ENCODE measurements at places on chromosomes 4 and X.
A peak's percentile ranks its signal among the peaks of the same experiment; 100 is the strongest.

DNA sequence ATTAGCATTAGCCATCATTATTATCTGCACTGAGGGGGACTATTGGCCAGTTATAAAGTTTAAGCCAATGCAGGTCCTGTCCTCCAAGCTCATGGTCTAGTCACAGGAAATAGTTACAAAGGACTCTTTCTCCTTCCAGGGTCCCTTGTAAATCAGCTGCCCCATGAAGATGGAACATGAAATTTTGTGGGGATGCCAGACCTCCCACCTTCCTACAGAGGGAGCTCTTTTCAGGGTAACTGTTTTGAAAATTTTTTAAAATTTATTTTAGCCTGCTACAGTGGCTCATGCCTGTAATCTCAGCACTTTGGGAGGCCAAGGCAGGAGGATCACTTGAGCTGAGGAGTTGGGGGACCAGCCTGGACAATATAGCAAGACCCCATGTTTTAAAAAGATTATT, 124.4 kb upstream of the SLC34A2 start:
- no peak for DNase-seq

DNA sequence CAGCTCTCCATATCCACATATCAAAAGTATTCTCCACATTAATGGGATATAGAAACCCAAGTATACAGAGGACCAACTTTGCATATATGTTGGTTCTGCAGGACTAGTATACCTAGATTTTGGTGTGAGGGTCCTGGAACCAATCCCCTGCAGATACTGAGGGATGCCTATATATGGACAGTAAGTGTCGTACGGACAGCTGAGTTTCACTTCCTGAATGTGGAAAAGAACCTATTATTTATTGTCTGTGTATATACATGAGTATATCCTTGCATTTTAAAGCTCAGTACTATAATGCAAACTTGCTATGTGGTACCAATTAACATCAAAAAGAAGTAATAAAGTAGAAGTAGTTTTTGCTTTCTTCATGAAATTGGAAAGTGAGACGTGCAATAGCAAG, 101.9 kb downstream of the FBXW7 start:
- no peak for DNase-seq

DNA sequence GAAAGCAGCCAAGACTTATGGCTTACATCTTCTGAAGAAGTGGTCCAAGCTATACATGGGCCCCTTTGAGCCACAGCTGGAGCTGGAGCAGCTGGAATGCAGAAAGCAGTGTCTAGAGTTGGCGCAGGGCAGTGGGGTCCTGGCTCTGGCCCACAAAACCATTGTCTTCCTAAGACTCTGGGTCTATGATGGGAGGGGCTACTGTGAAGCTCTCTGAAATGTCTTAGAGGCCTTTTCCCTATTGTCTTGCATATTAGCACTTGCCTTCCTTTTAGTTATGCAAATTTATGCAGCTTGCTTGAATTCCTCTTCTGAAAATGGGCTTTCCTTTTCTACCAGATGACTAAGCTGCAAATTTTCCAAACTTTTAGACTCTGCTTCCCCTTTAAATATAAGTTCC, 15.3 kb downstream of the NPY1R start:
- DNase-seq, result no peak

DNA sequence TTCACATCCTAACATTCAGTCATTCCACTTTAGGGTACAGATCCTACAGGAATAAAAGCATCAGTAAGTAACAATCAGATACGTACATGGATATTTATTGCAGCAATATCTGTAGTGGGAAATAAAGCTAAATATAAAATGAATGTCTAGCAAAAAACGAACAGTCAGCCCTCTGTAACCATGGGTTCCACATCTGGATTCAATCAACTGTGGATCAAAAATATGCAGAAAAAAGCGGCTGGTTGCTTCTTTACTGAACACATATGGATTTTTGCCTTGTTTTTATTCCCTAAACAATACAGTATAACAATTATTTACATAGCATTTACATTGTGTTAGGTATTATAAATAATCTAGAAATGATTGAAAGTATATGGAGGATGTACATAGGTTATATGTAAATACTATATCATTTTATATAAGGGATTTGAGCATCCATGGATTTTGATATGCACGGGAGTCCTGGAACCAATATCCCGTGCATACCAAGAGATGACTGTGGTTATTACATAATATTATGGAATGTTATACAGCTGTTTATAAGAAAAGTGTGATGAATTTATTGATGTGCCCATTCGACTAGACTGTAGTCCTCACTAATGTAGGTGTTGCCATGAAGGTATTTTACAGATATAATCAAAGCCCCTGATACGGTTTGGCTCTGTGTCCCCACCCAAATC, 132.8 kb downstream of the ARHGEF9 start:
- no peak for DNase-seq

- no peak for DNase-seq
These were observed 8.2 kb downstream of the MTHFD2L start for GRCh38 chr4:74166135-74166534.

DNA sequence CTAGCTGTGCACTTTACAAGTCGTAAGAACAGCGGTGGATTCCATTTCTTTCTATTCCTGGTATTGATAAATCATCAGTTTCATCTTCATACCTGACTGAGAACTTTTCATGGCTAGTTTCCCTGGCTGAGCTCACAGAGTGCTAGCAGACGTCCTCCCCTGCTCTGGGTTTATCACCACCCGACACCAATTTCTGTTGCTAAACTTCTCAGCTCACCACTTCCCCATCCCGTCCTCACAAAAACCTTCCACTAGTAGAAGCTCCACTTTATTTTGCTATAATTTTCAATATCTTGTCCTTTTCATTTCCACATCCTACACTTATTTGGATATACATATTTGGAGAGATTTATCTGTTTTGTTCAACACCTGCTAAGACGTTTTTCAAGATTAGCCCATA, 869.4 kb upstream of the FRG1 start:
- no peak for DNase-seq

GRCh38 chr4:159227984-159228383, 125.1 kb downstream of the RAPGEF2 start:
- DNase-seq, result peak; percentile 63

- no peak for DNase-seq
These were observed 336.4 kb upstream of the SLIT2 start for GRCh38 chr4:19915276-19915675.

- no peak for DNase-seq
These were observed 597.9 kb downstream of the GBA3 start for GRCh38 chr4:23290656-23291055.

GRCh38 chrX:23699636-23700194, 32.4 kb downstream of the PRDX4 start:
- peak; percentile 10 for DNase-seq

DNA sequence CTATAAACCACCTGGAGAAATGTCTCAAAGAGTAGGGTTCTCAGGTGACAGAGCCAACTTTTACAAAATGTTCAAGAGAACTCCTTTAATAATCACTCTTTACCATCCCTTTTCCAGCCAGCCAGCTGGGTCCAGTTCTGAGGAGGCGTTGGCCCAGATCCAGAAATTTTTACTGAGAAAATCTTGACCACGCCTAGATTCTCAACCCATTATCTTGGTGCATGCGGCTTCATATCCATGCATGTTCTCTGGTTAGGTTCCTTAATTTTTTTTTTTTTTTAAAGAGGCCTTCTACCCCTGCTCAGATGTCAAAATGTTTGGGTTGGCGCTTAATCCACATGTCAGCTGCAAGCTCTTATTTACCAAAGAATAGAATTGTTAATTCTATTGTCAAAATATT, 12.0 kb upstream of the MAP7D2 start:
- DNase-seq, result no peak

DNA sequence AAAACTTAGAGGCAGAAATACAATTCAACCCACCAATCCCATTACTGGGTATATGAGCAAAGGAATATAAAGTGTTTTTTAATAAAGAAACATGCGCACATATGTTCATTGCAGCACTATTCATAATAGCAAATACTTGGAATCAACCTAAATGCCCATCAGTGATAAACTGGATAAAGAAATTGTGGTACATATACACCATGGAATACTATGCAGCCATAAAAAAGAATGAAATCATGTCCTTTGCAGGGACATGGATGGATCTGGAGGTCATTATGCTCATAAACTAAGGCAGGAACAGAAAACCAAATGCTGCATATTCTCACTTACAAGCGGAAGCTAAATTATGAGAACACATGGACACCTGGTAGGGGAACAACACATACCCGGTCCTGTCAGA, 807.7 kb upstream of the INTU start:
- DNase-seq, result no peak

- no peak for DNase-seq
These were observed 10.9 kb downstream of the PITX2 start for GRCh38 chr4:110611968-110612447.

DNA sequence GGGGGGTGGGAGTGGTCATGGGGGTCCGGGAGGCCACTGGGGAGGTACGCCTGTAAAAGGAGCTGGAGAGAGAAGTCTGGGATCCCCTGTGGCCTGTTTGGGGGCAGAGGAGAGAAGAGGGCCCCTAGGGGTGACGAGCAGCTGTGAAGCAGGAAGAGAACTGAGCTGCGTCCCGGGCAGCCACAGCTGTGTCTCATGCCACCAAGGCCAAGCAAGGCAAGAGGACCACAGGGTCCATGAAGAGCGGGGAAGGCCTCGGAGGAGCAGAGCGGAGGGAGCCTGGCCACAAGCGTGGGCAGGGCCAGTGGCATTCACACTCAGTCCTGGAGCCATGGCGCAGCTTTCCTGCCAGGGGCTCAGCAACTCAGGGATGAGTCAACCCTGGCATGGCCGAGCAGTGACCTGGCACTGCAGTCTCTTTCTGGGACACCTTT, 13.6 kb upstream of the NAT8L start:
- no peak for DNase-seq

DNA sequence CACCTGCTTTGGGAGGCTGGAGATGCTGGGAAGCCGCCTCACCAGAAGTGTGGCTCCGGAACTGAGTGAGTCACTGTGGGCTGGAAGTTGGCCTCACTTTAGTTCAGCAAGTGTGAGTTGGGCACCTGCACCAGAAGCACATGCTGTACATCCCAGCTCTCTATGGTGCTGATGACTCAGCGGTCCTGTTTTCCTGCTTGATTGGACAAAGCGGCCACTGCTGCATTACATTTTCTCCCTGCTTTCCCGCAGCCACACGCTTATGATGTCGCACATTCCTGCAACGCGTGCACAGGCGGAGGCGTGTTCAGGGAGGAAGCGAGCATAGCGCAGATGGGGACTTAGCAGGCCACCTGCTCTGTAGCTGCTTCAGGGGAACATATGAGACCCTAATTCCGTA, 26.7 kb upstream of the CLDN34 start:
- no peak for DNase-seq

DNA sequence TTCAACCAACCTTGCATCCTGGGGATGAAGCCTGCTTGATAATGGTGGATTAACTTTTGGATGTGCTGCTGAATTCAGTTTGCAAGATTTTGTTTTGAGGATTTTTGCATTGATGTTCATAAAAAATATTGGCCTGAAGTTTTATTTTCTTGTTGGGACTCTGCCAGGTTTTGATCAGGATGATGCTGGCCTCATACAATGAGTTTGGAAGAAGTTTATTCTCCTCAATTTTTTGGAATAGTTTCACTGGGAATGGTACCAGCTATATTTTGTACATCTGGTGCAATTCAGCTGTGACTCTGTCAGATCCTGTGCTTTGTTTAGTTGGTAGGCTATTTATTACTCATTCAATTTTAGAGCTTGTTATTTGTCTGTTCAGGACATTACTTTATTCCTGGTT, 340.3 kb upstream of the TRAM1L1 start:
- DNase-seq, result no peak

- DNase-seq, result no peak
These were observed 10.8 kb upstream of the SFRP2 start for GRCh38 chr4:153799694-153800074.

- peak; percentile 37 for DNase-seq
These were observed 1.4 kb downstream of the THOC2 start for GRCh38 chrX:123731258-123731986.

DNA sequence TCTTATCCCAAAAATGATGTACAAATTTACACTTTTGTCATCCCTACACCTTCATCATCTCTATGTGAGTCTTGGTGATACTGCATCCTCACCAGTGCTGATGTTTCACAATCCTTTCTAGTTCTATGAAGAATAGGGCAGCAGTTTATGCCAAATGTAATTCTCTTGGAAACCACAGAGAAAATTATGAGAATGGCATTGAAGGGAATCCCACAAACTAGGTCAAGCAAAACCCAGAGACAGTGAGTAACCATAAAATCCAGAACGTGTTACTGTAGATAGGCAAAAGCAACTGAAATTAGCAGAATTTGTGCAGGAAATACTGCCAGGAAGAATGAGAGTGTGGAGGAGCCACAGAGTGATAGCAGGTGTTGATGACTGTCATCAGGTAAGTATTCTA, 24.5 kb downstream of the IL15 start:
- no peak for DNase-seq

DNA sequence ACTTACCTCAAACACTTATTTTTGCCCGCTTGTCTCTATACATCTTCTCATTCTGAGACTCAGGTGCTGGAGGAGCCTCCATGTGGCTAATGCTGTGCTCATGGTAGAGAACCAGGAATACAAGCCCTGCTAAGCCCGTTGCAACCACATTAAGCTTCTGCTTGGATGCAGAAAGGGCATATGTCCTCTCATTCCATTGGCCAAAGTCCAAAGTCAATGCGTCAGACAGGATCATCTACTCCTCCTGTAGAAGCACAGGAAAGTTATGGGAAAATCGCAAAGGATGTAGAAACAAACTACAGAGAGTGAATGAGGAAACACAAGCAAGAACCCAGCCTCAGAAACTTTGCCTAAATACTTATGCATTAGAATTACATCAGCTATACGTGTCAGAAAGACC, 124.5 kb upstream of the AGA start:
- no peak for DNase-seq

GRCh38 chr4:142690406-142691163, 155.5 kb downstream of the INPP4B start:
- DNase-seq, result peak; percentile 11

- no peak for DNase-seq
These were observed 95.2 kb downstream of the SORBS2 start for GRCh38 chr4:185716577-185717376.

DNA sequence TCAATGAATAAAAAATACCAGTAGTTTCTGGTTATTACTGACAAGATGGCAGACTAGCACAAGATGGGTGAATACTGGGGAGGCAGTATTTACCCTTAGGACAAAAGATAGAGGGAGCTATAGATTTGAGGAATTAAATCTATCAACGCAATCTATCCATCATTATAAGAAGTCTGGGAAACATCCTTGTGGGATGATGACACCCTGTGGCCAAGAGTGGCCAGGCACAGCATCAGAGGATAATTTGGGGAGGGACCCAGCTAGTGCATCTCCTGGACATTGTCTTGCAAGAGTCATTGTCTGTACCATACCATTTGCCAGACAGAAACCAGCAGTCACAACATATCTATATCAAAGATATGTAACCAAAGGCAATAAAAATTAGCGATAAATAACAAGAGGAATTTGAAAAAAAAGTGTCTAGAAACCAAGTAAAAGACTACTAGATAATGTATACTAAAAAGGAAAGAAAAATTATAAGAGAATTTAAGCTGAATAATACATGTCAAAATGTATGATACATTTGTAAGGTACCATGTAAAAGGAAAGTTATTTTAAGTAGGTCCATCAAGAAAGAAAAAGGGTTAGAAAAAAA, 22.9 kb downstream of the KCTD8 start:
- DNase-seq, result peak; percentile 72

- no peak for DNase-seq
These were observed 450.7 kb downstream of the GASK1B start for GRCh38 chr4:157722146-157722545.

- no peak for DNase-seq
These were observed 99.5 kb downstream of the ARHGAP6 start for GRCh38 chrX:11566173-11566572.
